ENCODE measurements at places on chromosomes 6 and 20.

DNA sequence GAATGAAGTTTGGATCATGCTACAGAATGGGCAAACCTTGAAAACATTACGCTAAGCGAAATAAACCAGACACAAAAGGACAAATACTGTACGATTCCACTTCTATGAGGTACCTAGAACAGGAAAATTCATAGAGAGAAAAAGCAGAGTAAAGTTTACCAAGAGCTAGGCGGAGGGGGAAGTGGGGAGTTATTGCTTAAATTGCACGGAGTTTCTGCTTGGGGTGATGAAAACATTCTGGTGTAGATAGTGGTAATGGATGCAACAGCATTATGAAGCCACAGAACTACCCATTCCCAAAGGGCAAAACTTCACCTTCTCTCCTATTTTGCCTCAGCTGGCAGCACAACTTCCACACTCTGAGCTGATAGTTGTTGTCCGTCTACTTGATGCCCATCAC lies 6.4 kb upstream of the PDYN start:
- no peak for DNase-seq

- no peak for DNase-seq
These were observed 13.9 kb upstream of the IPCEF1 start for GRCh38 chr6:154370545-154370944.

DNA sequence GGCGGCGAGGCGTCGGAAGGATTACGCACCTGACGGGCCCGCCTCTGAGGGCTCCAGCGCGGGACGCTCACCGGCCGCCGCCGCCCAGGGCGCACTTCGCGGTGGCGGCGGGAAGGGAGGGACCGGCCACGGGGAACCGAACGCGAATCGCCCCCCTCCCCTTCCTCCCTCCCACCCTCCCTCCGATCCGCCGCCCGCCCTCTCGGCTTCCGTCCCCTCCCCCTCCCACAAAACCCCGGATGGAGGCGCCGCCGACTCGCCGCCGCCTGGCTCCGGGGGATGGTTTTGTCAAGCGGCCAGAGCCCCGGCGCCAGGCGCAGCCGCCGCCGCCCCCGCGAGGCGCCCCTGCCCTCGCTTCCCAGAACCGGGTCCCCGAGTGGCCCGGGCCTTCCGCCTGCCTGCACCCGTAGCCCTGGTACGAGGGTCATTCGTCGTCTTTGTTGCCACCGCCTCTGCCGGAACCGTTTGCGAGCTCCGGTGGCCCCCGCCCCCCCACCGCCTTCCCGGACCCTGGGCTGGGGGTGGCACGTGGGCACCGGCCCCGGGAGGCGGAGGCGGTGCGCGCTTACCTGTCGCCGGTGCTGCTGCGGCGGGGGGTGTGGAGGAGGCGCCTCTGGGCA lies 398 bp downstream of the ZBTB2 start:
- peak; percentile 92 for DNase-seq

- DNase-seq = no peak
These were observed 242.6 kb downstream of the ARID1B start for GRCh38 chr6:157019733-157020132.

GRCh38 chr6:161008245-161008644 lies 16.7 kb downstream of the MAP3K4 start:
- DNase-seq = no peak

DNA sequence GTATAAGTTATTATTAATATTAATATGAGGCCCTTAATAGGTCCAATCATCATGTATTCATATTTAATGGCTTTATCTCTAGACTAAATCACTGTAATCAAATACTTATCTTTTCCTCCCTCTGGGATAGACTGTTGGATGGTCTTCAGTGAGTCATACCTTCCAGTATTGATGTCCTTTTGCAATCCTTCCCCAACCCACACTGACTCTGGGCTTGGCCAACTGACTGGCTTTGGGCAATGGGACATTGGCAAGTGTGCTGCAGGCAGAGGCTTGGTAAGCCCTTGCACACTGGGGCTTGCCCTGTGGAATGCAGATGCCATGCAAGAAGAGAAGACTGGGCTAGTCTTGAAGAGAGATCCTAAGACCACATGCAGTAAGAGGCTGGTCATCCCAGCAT lies 136.6 kb downstream of the CCDC170 start:
- no peak for DNase-seq

DNA sequence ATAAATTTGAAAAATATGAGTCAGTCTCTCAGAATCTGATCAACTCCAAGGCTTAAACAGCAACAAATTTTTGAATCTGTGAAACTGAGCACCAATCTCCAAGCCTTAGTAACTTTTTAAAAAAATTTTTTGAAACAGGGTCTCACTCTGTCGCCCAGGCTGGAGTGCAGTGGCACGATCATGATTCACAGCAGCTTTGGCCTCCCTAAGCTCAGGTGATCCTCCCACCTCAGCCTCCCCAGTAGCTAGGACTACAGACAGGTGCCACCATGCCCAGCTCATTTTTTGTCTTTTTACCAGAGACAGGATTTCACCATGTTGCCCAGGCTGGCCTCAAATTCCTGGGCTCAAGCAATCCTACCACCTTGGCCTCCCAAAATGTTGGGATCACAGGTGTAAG lies 207.9 kb upstream of the TCF21 start:
- DNase-seq = no peak

- no peak for DNase-seq
These were observed 113.2 kb downstream of the CARMIL1 start for GRCh38 chr6:25392372-25392771.

DNA sequence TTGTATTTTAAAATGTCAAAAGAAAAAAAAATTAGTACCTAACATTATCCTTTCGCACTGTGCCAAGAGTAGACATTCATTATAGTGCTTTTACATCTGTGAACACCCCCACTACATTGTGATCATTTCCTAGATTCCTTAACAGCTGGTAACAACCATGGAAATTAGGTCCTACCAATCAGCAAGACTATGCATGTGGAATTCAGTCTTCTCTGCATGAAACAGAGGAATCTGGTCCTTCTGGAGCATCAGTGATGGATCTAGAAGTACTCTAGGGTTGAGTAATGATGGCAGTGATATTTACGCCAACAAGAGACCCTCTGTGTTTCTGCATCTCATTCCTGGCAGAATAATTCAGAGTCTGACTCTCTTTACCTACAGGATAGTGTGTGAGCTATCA lies 9.4 kb downstream of the OR12D1 start:
- DNase-seq = no peak

DNA sequence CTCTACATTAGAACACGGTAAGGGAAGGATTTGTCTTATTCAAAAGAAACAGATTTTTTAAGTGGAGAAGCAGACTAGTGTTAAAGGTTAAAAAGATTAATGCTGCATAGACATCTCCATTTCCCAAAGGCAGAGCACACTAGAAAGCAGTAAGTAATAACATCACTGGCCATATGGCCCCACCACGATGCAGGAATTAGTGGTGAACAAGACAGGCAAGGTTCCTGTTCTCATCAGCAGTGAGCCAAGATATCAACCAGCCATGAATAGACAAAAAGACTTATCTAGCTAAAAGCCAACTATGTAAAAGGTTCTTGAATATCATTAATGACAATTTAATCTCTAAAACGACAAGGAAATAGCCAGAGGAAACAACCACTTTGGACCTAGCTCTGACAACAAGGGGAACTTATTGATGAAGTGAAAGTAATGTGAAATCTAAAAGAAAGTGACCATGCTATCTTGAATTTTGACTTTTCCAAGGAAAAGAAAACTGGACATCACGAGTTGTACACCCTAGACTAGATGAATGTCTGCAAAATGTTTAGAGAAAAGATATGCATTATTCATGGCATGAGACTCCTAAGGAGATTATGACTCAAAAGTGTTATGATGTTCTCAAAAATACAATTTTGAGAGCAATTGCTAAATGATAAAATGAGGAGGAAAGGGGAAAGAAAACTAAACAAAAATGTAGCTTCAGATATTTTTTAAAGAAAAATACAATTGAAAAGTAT lies 157.9 kb upstream of the STXBP5 start:
- DNase-seq = no peak

GRCh38 chr6:37648465-37649330 lies 49.0 kb downstream of the MDGA1 start:
- DNase-seq = no peak

DNA sequence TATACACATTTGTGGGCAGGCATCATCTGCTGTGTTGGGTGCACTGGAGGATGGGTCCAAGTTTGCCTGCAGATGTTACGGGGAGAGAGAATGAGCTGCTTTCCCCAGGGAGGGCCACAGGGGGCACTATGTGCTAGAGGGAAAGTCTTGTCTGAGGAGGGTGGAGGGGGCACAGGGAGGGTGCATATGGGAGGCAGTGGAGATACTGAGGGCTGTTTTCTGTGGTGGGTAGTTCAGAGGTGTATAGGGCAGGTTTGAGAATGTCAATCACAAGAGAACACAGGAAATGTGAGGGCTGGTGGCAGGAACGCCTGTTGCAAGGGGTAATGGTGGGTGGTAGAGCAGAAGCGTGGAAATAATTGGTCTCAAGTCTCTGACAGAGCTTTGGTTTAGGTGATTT lies 7.7 kb upstream of the PTPRA start:
- DNase-seq = no peak

GRCh38 chr6:130381459-130382380 lies 15.9 kb downstream of the TMEM200A start:
- no peak for DNase-seq

DNA sequence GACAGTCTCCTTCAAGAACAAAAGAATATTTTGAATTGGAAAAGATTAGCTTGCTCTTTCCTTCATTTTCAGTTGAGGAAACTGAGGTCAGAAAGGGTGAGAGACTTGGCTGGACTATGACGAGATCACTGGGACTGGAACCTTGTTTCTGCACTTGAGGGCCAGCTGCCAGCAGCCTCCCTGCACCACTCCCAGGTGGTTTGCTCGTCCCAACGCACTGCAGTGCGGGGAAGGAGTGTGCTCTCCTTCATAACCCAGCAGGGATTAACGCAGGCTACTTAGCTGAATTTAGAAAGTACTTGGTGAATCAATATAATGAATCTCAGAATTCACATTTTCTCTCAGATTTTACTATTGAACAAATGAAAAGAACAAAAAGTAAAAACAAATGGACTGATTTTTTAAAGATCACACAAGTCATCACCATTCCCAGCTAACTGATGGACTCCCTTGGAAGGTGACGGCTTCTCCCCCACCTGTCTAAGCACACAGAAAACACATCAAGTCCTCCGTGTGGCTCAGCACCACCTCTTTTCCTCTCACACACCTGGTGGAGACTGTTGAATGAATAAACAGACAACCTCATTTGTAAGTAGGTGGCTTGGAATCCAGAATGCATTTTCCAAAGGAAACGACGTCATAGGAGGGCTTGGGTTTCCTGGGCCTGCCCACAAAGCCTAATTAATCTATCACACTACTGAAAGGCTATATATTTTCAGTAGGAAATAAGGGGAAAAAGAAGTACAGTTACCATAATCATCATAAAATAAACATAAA lies 121.0 kb downstream of the QRSL1 start:
- no peak for DNase-seq

DNA sequence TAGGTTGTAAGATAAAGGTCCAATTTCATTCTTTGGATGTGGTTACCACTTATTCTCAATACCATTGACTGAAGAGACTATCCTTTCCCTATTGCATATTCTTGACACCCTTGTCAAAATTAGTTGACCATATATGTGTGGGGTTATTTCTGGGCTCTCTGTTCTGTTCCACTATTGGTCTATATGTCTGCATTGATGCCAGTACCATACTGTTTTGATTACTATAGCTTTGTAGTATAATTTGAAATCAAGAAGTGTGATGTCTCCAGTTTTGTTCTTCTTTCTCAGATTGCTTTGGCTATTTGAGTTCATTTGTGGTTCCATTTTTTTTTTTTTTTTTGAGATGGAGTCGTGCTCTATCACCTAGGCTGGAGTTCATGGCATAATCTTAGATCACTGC lies 8.1 kb upstream of the LRP11 start:
- DNase-seq = no peak

GRCh38 chr6:49142421-49143151 lies 320.5 kb downstream of the MMUT start:
- DNase-seq = no peak

- peak; percentile 69 for DNase-seq
These were observed at the start of gene MYB for GRCh38 chr6:135180542-135181332. Gene MYB, plus strand, starts transcription at chr6:135181308. Its CDS starts 206 bp downstream, at chr6:135181514.

DNA sequence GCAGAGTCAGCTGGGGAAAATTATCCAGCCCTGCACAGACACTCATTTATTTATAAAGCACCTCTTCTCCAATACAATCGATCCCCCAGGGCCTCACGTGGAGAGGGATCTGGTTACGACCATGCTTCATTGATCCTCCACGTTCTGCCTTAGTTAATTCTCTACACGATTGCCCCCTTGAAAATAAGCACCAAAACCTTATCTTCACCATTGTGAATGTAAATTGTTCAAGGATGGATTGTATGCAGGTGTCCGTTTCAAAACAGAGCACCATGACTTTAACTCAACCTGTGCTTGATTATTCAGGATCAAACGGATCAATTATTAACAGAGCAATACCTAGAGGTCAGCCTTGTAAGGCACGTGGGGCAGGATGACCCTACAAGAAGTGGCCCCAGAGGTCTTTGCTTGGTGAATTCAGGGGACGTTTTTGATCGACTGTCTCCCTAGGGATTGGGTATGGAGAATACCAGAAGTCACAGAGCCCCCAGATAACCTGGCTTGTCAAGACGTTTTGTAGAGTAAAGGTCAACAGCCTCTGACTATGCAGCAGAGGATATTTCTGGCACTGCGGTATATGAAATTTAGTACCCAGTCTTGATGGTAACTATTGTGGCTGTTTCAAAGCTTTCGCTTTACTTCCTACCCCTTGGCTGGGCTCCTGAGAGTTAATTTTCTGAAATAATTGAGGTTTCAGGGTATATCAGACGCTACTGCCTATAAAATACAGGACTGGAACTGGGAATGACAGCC lies 112.1 kb downstream of the NFATC2 start:
- no peak for DNase-seq

- DNase-seq = peak; percentile 45
These were observed 296.3 kb downstream of the QKI start for GRCh38 chr6:163710532-163711470.

DNA sequence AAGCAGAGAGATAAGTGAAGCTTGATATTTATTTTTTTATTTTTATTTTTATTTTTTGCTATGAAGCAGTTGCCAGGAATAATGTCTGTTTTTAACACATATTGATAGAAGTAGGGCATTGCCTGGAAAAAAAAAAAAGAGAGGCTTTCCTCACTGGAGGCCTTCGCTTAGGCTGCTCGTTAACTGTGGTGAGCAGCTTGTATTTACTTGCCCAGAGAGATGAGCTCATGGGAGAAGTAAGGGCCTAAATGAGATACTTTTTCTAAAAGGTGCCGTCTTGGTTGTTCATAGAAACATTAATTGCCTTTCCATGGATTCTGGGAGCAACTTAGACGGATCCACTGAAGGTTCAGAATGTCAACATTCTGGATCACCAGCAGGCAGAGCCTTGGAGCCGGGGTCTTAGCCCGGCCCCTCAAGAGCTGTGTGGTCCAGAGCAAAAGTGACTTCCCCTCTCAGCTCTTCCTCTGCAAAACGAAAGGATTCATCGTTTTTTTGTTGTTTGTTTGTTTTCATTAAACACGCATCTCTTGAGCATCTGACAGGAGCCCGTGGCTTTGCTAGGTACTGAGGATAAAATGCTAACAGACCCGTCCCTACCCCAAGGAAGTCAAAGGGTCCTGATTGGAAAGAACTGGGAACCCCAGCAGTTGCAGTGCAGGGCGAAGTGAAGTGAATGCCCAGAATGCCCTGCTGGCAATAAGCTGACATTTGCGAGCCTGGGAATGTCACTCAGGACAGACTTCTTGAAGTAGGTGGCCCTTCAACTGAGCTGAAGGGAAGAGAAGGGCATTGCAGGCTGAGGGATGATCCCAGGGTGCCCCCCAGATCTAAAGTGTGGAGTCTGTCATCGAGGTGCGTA lies 138.5 kb downstream of the ZDHHC14 start:
- no peak for DNase-seq

- DNase-seq = no peak
These were observed 29.2 kb downstream of the MOCS1 start for GRCh38 chr6:39904946-39905639.
